ENCODE measurements at places on chromosomes 16 and 17.

DNA sequence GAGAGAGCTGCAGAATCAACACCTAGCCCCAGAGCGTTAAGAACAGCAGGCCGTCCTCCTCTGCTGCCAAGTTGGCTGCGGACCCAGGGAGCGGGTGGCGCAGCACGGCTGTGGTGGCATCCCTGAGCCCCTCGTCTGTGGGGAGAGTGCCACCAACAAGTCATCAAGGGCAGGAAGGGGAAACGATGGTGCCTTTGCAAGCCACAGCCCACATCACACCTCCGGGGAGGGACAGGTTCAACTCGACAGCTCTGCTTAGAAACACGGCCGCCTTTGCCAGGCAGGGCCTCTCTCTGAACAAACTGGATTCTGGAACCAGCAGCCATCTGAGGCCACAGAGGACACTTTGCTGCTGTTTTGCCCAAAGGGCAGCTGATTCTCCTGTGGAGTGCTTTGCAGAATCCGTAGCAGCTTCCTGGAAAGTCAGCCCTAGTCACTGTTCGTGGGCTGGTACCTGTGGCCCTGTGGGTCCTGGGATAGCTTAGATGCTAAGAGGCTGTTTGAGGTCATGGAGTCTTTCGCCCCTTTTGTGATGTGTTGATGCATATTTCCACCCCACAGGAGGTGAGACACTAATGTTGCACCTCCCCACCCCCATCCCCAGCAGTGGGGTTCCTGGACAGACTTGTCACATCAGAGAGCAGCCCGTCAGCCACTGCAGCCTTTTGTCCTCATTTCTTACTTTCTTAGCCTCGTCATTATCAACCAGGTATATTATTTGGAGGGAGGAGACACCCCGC is 270.6 kb downstream of the CPPED1 start:
- no peaks in the 10 kb centered on the region for H3K4me1 ChIP-seq
- no peaks in the 10 kb centered on the region for H3K36me3 ChIP-seq

- peaks cover 59% of the 10 kb centered on the region for H3K4me1 ChIP-seq
- no peaks in the 10 kb centered on the region for H3K27me3 ChIP-seq
- no peaks in the 10 kb centered on the region for H3K36me3 ChIP-seq
- no peak for DNase-seq
These were observed 4.0 kb downstream of the ZFHX3 start for GRCh38 chr16:73043828-73044467.

DNA sequence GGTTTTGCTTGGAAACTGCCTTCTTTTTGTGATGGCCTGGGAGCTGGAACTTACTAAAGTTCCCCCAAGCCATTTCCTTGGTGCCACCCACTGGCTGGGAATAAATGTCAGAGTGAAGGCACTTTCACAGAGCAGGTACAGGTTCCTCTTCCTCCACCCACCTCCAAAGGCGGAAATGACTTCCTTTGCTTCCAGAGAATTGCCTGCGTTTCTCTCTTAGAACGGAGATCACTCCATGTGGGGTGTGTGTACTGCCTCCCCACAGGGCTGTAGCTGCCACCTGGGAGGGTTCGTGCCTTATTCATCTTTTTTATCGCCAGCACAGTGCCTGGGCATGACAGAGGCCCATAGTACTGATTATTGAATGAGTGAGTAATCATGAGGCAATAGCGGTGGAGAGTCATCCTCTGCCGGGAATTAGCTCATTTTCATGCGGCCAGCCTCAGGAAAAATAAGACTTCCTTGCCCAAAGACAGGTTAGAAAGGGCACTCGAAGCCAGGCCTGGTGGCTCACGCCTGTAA is 32.2 kb upstream of the HAS3 start:
- H3K27me3 ChIP-seq, result no peaks in the 10 kb centered on the region
- H3K4me1 ChIP-seq, result peaks cover 16% of the 10 kb centered on the region
- no peak overlapping the region for H3K27ac ChIP-seq
- no peak for DNase-seq
- no peaks in the 10 kb centered on the region for H3K36me3 ChIP-seq

GRCh38 chr17:77465358-77466041 is 324.7 kb downstream of the SEC14L1 start:
- H3K27me3 ChIP-seq, result no peaks in the 10 kb centered on the region
- peak overlapping the region; percentile 86 for H3K27ac ChIP-seq
- H3K4me1 ChIP-seq, result peaks cover 44% of the 10 kb centered on the region

GRCh38 chr16:9756434-9756833 is 425.8 kb downstream of the GRIN2A start:
- no peak for DNase-seq
- H3K4me1 ChIP-seq, result no peaks in the 10 kb centered on the region
- H3K4me3 ChIP-seq, result no peak overlapping the region
- H3K27me3 ChIP-seq, result peaks cover 5% of the 10 kb centered on the region

GRCh38 chr16:57147381-57148221 is 38.2 kb downstream of the PSME3IP1 start:
- no peak overlapping the region for H3K4me3 ChIP-seq
- DNase-seq, result no peak
- H3K36me3 ChIP-seq, result peaks cover 5% of the 10 kb centered on the region
- H3K27me3 ChIP-seq, result no peaks in the 10 kb centered on the region
- H3K4me1 ChIP-seq, result peaks cover 3% of the 10 kb centered on the region

DNA sequence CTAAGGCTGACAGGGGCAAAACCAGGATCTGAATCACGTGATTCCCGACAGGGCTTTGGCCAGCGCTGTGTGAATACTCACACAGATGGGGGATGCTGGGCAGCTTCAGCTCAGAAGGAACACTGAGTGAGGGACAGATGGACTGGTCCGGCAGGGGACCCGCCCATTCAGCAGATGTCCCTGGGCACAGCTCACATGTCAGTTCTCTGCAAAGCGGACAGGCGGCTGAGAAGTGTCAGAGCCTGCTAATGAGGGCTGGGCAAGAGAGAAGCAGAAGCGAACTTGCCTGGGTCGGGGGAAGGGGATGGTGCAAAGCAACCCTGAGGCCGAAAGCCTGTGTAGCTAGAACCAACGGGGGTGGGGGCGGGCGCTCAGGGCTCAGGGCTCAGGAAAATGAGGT is 11.9 kb upstream of the GLIS2 start:
- H3K27ac ChIP-seq, result peak overlapping the region; percentile 73
- H3K4me1 ChIP-seq, result peaks cover 13% of the 10 kb centered on the region
- no peak overlapping the region for H3K4me3 ChIP-seq
- H3K27me3 ChIP-seq, result no peaks in the 10 kb centered on the region

DNA sequence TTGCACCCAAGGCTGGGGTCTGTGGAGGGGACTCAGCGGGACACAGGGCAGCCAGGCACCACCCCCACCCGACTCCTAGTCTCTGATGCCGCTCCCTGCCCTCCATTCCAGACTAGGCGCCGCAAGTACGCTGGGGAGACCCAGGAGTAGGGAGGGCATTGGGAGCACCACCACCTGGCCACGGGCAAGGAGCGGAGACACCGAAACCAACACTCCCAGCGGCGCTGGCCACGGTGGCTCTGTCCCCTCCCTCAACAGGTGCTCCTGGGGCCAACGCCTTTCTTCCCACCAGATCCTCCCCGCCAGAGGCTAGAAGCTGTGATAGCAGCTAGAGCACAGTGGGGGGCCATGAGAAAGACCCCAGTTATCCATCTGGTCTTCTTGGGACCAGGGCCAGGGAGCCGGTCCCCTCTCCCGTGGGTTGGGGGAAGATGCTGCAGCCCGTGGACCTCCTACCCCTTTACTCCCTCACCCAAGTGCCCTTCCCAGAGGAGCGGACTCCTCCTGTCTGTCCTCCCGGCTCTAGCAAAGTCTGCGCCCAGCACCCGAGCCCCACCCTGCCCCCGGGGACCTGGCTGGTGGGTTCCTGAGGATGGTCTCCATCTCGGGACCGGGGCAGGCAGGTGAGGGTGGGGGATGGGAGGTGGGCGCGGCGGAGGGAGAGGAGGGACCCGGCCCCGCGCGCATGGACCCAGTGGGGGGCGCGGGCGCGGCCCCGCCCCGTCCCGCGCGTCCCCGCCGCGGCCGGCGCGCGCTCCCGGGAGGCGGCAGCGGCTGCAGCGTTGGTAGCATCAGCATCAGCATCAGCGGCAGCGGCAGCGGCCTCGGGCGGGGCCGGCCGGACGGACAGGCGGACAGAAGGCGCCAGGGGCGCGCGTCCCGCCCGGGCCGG is at the start of gene SYNGR3:
Gene SYNGR3 (plus strand): TSS at position 762 of the 892 bp plus-strand sequence. CDS start 133 bp downstream, outside the sequence.
- H3K36me3 ChIP-seq, result peaks cover 2% of the 10 kb centered on the region
- H3K27ac ChIP-seq, result peak within 1 kb of the TSS; percentile 67
- no peak for DNase-seq
- H3K27me3 ChIP-seq, result peaks cover 32% of the 10 kb centered on the region
- H3K4me1 ChIP-seq, result peaks cover 7% of the 10 kb centered on the region
- H3K4me3 ChIP-seq, result peak within 1 kb of the TSS; percentile 68

GRCh38 chr17:38674014-38674748 is 576 bp downstream of the EPOP start:
- no peak overlapping the region for H3K27ac ChIP-seq
- DNase-seq, result no peak
- peaks cover 54% of the 10 kb centered on the region for H3K27me3 ChIP-seq
- H3K36me3 ChIP-seq, result no peaks in the 10 kb centered on the region
- H3K4me1 ChIP-seq, result peaks cover 11% of the 10 kb centered on the region
- peak overlapping the region; percentile 11 for H3K4me3 ChIP-seq

GRCh38 chr16:22383827-22384226 is 9.4 kb upstream of the CDR2 start:
- no peak for DNase-seq
- no peak overlapping the region for H3K27ac ChIP-seq
- H3K4me3 ChIP-seq, result no peak overlapping the region
- peaks cover 1% of the 10 kb centered on the region for H3K36me3 ChIP-seq
- no peaks in the 10 kb centered on the region for H3K27me3 ChIP-seq
- peaks cover 1% of the 10 kb centered on the region for H3K4me1 ChIP-seq

DNA sequence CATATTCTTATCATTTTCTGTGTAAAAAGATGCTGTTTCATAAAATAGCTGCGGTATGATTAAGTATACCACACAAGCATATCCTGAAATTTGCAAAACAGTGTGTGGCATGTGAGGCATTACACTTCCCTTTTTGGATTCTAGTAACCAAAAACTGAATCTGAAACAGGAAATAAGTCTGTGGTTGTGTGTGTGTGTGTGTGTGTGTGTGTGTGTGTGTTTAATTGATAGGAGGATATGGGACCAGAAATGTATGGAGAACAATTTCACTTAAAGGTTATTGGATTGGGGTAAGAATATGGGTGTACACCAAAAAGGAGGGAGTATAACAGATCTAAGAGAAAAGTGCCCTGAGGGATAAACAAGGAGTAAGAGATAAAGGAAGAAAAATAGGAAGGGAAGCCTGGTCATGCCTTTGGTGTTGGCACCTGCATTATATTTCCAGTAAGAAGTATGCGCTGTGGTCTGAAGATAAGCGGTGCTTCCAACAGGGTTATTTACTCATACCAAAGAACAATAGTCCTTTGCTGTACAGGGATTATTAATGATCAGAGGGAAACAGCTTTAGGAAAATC is 4.0 kb downstream of the LYRM1 start:
- H3K4me1 ChIP-seq, result peaks cover 45% of the 10 kb centered on the region
- H3K27me3 ChIP-seq, result no peaks in the 10 kb centered on the region
- no peak overlapping the region for H3K4me3 ChIP-seq
- no peak for DNase-seq
- H3K36me3 ChIP-seq, result peaks cover 1% of the 10 kb centered on the region

DNA sequence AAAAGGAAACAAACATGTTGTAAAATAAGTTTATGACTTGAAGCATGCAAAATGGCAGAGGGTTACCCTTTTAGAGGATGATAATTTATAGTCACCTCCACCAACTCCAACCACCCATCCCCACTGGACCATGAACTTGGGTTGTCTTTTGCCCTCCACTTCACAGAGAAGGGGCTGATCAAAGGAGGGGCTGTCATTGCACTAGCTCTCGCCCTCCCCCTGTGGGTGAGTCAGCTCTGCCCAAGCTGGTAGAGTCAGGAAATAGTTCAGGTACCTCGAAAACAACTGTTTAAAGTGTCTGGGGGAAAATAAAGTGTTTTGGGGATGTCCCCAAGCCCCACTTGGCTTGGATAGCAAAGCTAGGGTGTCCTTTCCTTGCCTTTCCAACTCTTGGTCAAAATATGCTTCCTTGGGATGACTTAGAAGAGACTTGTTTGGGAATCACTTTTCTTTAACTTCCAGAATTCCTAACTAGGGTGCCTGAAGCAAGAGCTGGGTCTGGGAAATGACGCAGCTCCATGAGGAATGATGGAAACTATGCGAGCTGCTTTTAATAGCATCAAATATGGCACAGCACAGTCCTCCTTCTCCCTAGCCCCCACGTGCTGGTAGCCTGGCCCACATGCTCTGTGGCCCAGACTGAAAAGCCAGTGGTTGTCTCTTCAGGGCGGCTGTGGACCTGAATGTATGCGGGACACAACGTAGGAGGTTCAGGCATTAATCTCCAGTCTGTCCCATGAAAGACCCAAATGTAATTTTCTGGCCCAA is 40.7 kb downstream of the TBX4 start:
- no peak overlapping the region for H3K4me3 ChIP-seq
- no peak for DNase-seq
- peaks cover 41% of the 10 kb centered on the region for H3K27me3 ChIP-seq
- H3K4me1 ChIP-seq, result peaks cover 14% of the 10 kb centered on the region
- H3K27ac ChIP-seq, result no peak overlapping the region
